ENCODE measurements at places on chromosomes 7 and 10. TPM values are rescaled to one million over a fixed set of nuclear protein-coding genes. Genes with fewer than 3 reads are reported as not detected.

DNA sequence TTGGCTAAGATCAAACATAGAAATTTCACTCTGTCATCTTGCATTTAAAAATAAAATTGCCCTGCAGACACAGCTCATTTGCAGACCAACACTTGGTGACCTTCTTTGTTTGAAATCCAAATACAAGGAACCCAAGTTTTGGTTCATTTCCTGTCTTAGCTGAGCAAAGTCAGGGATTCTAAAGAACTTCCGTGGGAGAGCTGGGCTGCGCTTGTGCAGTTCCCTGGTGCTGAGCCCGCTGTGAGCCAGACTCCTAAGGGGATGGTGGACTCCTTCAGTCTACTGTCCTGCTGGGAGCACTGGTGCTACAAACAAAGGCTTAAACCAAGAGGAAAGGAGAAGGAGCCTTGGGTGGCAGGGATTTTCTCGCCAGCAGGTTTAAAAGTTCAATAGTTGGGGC, 60.0 kb downstream of the MYOF start:
- peak; percentile 33 for DNase-seq

DNA sequence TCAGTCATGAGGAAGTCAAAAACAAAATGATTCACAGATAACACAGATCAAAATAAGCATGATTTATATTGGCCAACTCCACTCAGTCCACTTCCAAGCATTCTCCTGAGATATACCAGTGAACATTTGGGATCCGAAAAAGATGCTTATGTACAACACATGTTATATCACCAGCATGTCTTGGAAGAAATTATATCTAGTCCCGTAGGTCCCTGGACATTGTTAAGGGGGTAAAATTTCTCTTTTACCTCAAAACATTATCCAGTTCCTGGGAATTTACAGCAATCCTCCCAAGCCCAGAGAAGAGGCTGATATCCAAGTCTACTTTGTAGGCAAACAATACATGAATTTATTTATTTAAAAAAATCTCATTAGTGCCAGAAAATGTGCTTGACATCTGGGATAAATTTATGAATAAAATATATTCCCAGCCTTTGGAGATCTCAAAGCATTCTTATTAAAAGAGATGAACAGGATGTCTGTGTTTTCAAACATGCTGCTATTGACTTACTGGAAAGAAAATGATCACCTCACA, 582.2 kb upstream of the ZWINT start:
- DNase-seq: no peak

GRCh38 chr7:46658281-46658680, 737.2 kb upstream of the IGFBP3 start:
- DNase-seq: no peak

DNA sequence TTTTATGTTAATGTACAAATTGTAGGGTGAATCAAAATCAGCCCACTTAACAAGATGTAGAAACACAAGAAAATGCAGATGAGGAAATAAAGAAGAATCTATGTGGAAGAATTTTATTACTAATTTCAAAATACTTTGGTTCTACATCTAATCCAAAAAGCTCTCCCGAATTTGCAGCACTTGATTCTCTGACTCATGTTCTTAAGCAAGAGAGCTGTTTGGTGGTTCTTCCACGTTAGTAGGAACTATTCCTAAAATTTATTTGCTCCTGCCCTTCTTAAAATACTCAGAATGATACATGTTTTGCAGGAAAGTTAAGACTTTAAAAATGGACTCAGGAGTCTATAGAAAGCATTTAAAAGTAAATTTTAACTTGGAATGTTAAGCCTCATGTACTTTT, 91.8 kb downstream of the ZMYND11 start:
- no peak for DNase-seq

- DNase-seq: peak; percentile 21
Measured at GRCh38 chr10:31620226-31621151, 301.5 kb downstream of the ZEB1 start.

GRCh38 chr7:400901-401485, 111.0 kb downstream of the FOXL3 start:
- DNase-seq: no peak

DNA sequence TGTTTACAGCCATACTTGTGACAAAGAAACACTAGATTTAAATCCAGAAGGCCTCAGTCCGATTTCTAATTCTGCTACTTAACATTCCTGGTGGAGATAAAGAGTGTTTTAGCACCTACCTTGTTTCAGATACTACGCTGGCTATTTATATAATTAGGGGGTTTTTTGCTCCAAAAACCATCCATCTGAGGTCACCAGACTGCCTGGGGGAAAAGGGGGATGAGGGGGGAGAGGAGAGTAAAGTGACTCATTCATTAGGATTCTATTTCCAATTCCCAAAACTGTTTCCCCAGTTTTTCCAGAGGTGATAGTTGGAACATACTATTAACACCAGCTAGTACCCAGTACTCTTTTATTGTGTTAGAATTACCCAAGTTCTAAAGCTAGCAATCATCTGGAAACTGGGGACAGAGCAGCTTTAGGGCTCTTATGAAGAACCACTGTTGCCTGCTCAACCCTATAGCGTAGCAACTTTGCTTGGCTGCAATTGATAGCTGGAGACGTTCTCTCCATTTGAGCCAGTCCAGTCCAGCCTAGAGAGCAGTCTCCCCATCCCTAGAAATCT, 6.6 kb downstream of the GCC1 start:
- no peak for DNase-seq

GRCh38 chr7:75913437-75913836, 1.5 kb upstream of the POR start:
- no peak for DNase-seq

- DNase-seq: no peak
Measured at GRCh38 chr7:94303695-94304094, 91.0 kb upstream of the COL1A2 start.

DNA sequence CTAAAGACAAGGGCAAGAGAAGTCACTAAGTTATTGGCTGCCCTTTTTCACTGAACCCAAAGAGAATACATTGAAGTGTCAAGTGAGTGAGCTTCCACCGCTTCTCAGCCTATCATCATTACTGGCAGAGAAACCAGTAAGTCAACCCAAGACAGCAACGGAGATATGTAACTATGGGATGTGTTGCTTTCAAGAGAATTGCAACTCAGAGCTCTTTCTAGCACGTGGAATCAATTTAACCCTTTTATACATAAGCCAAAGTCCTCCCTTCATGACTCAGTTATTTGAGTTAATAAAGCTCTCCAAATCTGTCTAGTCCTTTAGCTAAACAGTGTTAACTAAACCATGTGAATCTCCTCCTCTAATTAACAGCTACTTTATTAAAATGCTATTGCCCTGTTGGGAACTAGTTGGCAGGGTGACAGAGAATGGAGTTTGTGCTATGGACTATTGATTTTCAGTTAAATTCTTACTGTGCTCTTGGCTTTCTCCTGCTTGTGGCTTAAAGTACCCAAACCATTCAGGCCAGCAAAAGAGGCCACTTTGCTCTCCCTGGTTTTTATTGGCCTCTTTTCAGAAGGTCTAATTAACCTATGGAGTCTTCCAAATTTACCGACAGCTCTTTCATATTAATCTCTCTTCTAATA, 287.7 kb downstream of the NRG3 start:
- no peak for DNase-seq

- peak; percentile 5 for DNase-seq
Measured at GRCh38 chr10:12419262-12419847, 70.0 kb downstream of the CAMK1D start.

DNA sequence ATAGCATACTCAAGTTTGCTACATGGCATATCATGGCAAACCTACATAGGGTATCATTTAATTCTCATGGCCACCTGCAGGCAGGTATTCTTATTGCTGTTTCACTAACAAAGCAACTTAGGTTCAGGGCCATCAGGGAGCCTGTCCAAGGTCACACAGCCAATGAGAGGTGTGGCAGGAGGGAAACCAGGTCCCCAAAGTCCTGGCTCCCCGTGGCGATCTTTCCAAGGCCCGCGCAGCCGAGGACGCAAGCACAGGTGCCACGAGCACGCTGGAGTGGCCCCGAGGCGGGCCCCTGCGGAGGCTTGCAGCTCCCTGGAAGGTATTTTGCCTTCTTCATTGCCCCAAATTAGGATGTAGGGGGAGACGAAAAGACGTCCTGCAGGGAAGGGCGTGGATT, 20.8 kb downstream of the PRKAG2 start:
- DNase-seq: peak; percentile 27

DNA sequence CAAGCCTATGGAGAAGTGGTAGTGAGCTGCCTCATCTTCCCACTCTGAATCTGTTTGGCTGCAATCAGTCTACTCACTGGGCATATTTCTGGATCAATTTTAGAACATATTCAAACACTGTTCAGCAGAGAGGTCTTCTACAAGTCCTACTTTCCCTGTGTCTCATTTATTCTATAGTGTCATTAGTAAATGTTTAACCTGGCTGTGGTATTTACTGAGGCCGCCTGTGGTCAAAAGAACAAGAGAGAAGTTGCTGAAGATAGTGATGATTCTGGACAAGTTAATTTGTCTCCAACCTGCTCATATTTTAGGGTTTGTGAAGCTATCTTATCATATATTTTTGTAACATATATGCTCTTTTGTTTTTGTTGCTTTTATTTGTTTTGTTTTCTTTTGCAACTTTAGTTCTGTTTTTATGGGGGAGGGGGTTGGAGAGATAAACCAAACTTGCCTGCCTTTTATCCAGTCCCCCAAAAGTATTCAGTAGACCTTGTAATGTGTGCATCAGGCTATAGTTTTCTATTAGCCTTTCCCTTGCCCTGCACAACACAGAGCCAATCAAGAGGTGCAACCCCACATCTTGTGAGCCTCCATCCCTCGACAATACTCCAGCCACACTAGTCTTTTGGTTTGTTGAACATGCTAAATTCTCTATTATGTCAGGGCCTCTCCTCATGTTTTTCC, 362.8 kb upstream of the MBL2 start:
- peak; percentile 68 for DNase-seq

GRCh38 chr7:106914018-106914607, 49.0 kb downstream of the PIK3CG start:
- DNase-seq: no peak

GRCh38 chr10:61894133-61894532, 7.4 kb upstream of the ARID5B start:
- no peak for DNase-seq

- no peak for DNase-seq
Measured at GRCh38 chr7:87027900-87028299, 31.6 kb downstream of the ELAPOR2 start.

GRCh38 chr7:153382641-153383101, 623.1 kb downstream of the ACTR3B start:
- no peak for DNase-seq

GRCh38 chr7:69808391-69808790, 210.1 kb downstream of the AUTS2 start:
- DNase-seq: no peak

- DNase-seq: no peak
Measured at GRCh38 chr7:149642589-149642988, 130.8 kb downstream of the ZNF467 start.

- DNase-seq: no peak
Measured at GRCh38 chr7:4835398-4836205, 26.2 kb downstream of the PAPOLB start.

DNA sequence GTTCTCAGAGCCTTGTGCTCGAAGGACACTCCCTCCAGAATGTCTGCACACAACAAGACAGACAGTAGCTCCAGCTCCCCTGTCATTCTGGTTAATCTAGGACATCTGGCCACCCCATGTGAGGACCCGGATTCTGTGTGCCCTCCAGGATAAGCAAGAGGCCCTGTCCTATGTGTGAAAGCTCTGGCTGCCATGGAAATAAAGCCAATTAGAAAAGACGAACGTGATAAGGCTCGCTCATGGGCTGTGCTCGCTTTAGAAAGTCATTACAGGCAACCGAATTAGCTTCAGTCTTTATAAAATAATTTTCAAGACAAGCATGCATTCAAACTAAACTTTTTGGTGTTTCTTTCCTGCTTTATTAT, 263.4 kb downstream of the INHBA start:
- no peak for DNase-seq

- peak; percentile 78 for DNase-seq
Measured at GRCh38 chr7:516606-517456, 2.8 kb downstream of the PDGFA start.

DNA sequence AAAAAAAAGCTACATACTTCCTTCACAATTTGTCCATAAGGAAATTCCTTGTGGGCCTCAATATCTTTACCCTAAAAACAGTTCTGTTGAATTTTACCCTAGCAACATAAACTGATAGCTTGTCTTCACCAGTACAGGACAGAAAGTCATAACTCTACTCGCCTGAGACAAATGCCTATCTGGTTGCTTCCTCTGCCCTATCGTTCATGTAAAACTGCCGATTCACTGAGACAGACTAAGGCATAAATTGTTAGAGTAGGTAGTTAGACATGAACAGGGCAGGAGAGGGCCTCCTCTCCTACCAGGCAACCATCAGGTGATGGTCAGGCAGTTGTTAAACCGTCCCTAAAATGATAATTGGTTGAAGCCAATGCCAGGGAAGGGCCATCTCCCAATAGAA, 25.0 kb downstream of the IFIT3 start:
- no peak for DNase-seq

DNA sequence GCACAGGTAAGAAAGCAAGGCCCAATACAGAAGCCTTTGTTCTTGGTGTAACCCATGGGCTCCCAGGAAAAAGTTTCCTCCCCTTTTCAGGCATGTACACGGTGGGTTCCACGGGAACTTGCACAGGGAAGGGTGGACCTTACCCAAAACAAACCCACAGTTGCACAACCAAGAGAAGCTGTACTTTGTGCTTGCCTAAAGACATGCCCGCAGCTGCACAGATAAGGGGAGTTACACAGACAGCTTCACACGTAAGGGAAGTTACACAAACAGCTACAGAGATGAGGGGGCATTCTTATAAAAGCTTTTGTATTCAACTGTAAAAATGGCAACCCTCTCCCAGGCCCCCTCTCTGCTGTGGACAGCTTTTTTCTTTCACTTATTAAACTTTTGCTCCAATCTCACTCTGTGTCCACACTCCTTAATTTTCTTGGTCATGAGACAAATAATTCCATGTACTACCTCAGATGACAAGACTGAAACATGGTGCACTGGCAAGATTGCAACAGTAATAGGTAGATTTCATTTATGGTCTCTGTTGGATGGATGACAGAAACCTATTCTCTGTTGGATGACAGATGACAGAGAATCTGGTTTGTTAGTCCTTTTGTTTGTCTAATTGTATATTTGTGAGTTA, 72.9 kb downstream of the ATE1 start:
- no peak for DNase-seq

WEE2 gene
- total RNA-seq: 0.03 TPM

CRYGN gene
- total RNA-seq: not detected

LFNG gene
- 85.6 TPM for total RNA-seq

C10orf71 gene
- total RNA-seq: not detected

PAX4 gene
- total RNA-seq: 1.0 TPM

KCNIP2 gene
- total RNA-seq: 1.2 TPM

TFPI2 gene
- not detected for total RNA-seq

MALRD1 gene
- total RNA-seq: 0.64 TPM

STN1 gene
- 20.0 TPM for total RNA-seq
